ENCODE measurements at places on chromosomes 2 and 18. TPM values are rescaled to one million over a fixed set of nuclear protein-coding genes. Genes with fewer than 3 reads are reported as not detected.

SLC4A5 gene
- 9.5 TPM for total RNA-seq

MARCO gene
- total RNA-seq: 13.7 TPM

SNTG2 gene
- 18.6 TPM for total RNA-seq

BMP10 gene
- not detected for total RNA-seq

LDLRAD4 gene
- 98.4 TPM for total RNA-seq

DNA sequence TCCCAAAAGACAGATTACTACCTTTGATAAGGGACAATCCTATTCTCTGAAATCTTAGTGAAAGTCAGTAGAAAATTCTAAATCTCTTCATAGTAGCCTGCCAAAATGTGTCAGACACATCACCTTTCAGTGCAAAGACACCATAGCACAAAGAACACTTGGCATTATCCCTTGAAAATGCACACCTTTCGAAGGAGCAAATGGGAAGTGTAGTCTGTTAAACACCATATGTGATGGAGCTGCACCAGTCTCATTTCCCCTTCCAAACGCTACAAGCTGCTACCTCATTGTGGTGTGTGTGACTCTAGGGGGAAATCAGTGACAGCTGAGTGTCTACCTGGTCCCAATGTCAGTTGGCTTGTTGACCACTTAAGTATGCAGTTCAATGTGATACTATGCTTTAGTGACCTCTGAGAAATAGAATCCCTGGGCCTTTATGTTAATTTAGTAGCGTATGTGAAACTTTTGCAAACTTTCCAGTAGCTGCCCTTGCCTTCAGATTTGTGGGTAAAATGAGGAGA lies 551.7 kb downstream of the ARHGAP15 start:
- no peak for DNase-seq

- DNase-seq: no peak
Measured at GRCh38 chr2:796141-796985, 119.2 kb upstream of the TMEM18 start.

DNA sequence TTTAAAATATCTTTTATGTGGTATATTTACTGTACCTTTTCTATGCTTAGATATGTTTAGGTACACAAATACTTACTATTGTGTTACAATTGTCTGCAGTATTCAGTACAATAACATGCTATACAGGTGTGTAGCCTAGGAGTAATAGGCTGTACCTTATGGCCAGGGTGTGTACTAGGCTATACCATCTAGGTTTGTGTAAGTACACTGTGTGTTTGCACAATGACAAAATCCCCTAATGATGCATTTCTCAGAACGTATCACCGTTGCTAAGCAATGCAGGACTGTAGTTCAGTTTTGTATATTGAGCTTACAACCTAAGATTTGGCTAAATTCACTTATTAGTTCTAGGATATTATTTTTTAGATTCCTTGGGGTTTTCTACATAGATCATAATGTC lies 332.3 kb upstream of the HS6ST1 start:
- no peak for DNase-seq

Data from thoracic aorta (tissue), 2 donors.